ENCODE measurements at places on chromosomes 1 and 21. TPM values are rescaled to one million over a fixed set of nuclear protein-coding genes. Genes with fewer than 3 reads are reported as not detected.

Gene LEFTY2
- not detected for total RNA-seq

Gene DAB1
- not detected for total RNA-seq

Gene CACNA1E
- total RNA-seq: 0.02 TPM

Gene OR2L8
- total RNA-seq: not detected

Gene SMPDL3B
- total RNA-seq: 1.3 TPM

Gene H3-3A
- total RNA-seq: 292 TPM

Gene ASCL5
- 0.35 TPM for total RNA-seq
